Stimulated activated CD8-positive, alpha-beta memory T cell treated with anti-CD3 and anti-CD28 coated beads, Interleukin-12 subunit alpha, Interleukin-12 subunit beta, amount 100 ng/mL, for 1 hour (primary cell): ENCODE measurements at places on chromosomes 16 and 17.
A peak's percentile ranks its signal among the peaks of the same experiment; 100 is the strongest.

DNA sequence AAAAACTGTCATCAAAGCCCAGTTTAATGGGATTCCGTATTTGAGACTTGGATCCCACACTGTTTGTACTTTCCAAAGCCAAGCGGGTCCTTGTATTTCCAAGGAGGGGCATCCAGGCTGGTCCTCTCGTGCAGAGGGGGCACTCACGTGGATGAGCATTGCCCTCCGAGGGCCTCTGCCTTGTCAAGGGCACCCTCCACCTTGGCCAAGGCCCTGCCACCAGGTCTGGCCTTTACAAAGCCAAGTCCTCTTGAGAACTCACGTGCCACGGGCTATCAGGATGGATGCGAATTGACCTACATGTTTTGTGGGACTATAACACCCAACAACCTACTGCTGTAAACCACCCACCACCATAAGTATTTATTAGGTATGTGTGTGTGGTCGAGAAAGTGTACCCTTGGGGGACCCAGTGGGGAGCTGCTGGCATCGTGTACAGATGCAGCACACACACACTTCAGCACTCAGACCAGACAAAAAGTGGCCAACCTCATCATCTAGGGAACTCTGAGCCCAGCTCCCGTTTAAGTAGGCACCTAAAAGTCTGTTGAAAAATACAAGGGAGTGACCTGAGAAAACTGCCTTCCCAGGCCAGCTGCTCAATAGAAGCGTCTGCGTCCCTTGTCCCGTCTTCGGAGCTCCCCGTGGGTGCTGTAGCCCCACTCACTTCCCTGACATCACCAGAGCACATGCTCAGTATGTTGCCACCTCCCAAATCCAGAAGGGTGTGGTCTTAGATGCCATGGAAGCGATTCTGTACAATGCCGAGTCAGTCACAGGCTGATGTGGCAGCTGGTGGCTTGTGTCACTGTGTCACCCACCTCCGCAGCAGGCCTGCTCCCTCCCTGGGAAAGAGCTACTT lies 12.9 kb downstream of the MAP1LC3B start:
- DNase-seq: no peak

- no peak for DNase-seq
Measured at GRCh38 chr17:17716837-17717523, 35.7 kb downstream of the RAI1 start.

GRCh38 chr17:79461041-79461440 lies 149.8 kb downstream of the RBFOX3 start:
- no peak for DNase-seq

- DNase-seq: no peak
Measured at GRCh38 chr17:16282522-16282921, 65.5 kb downstream of the PIGL start.

GRCh38 chr16:23535901-23536300 lies 21.2 kb downstream of the EARS2 start:
- DNase-seq: no peak

- no peak for DNase-seq
Measured at GRCh38 chr16:88588754-88589153, 18.6 kb downstream of the ZC3H18 start.

- DNase-seq: no peak
Measured at GRCh38 chr17:76943781-76944213, 75.6 kb downstream of the MGAT5B start.

DNA sequence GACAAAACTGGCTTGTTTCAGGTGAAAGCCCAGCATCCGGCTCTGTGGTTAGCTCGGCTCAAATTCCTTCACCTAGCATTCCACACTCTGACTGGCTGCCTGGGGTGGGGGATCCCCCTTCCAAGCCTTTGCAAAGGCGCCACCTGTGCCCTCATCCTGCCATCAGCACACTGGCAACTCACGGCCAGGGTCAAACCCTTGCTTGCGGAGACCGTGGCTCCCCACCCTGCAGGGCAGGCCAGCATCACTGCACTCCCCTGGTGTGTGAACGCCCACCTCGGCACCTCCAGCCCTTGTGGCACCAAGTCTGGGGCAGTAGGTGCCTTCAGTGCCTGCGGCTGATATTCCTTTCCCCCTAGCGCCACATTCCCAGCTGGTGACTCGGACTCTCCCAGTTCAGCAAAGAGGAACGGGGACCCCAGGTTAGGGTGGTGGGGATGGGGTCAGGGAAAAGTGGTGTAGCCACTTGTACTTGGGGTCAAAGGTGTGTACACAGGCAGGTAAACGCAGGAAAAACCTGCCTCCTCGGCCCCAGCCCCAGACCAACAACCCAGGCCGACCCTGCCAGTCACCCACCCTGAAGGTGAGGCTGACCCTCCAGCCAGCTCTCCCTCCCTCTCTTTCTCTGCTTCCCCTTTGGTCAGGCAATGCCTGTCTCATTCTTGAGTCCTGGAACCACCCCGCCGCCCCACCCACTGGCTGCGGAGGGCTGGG lies 1.1 kb downstream of the FLII start:
- DNase-seq: no peak

DNA sequence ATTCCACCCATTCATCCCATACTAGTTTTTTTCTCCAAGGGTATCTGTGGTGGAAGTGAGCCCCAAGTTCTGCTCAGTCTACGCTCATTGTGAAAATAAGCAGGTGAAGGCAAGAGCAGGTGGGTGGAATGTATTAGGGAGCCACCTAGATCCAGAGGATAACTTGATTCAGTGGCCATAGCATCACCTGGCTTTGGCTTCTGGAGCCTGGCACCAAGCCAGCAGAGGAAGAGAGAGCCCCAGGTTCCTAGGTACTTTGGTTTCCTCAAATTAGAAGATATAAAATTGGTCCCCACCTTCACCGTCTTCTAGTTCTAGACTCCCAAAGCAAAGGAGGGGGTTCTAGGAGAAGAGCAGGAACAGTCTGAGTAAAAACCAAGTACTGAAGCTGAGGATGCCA lies 4.1 kb downstream of the FXR2 start:
- no peak for DNase-seq

DNA sequence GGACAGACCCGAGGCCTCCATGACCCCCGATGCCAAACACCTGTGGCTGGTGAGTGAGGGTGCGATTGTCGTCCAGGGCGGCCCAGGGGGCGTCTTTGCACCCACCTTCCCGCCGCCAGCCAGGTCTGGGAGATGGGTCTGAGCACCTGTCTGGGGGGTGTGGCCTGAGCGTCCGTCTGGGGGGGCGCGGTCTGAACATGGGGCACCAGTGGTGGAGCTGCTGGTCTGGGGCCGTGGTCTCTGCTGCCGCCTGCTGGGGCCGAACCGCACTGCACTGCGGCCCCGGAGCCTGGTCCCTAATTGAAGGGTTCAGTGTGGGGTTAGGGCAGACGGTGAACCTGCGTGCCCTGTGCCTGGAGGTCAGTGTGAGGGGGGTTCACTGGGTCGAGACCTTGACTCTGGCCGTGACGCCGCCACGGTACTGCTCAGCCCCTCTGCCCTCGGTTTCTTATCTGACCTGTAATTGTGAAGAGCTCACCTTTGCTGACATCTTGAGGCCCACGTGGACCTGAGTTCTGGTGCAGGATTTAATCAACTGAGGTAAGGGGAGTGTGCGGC lies 12.6 kb upstream of the TCF25 start:
- peak; percentile 49 for DNase-seq

GRCh38 chr16:19864566-19864965 lies 20.1 kb downstream of the GPRC5B start:
- no peak for DNase-seq

GRCh38 chr17:82003411-82004381 lies 19.0 kb downstream of the CENPX start:
- DNase-seq: no peak

GRCh38 chr16:81549547-81550431 lies 105.2 kb downstream of the CMIP start:
- DNase-seq: no peak
